A549 treated with Hydrocortisone at 1 μM for 4 hours (cell line): ENCODE measurements at places on chromosomes 2 and 18. TPM values are rescaled to one million over a fixed set of nuclear protein-coding genes. Genes with fewer than 3 reads are reported as not detected.

The KIAA2012 gene
- not detected in 5 replicates for total RNA-seq

The PROC gene
- 4.1 to 5.5 TPM (median 4.7 TPM) in 5 replicates for total RNA-seq

The RUFY4 gene
- 0.09 TPM in 1 of 5 replicates, not detected in the others for total RNA-seq

The NAB1 gene
- total RNA-seq: 26.2 to 48.1 TPM (median 36.2 TPM) in 5 replicates

The NDUFS1 gene
- total RNA-seq: 54.7 to 81.5 TPM (median 66.4 TPM) in 5 replicates

The RGPD3 gene
- total RNA-seq: 0.06 to 0.23 TPM (median 0.17 TPM) in 5 replicates
